ENCODE measurements at places on chromosomes 5 and 9.

DNA sequence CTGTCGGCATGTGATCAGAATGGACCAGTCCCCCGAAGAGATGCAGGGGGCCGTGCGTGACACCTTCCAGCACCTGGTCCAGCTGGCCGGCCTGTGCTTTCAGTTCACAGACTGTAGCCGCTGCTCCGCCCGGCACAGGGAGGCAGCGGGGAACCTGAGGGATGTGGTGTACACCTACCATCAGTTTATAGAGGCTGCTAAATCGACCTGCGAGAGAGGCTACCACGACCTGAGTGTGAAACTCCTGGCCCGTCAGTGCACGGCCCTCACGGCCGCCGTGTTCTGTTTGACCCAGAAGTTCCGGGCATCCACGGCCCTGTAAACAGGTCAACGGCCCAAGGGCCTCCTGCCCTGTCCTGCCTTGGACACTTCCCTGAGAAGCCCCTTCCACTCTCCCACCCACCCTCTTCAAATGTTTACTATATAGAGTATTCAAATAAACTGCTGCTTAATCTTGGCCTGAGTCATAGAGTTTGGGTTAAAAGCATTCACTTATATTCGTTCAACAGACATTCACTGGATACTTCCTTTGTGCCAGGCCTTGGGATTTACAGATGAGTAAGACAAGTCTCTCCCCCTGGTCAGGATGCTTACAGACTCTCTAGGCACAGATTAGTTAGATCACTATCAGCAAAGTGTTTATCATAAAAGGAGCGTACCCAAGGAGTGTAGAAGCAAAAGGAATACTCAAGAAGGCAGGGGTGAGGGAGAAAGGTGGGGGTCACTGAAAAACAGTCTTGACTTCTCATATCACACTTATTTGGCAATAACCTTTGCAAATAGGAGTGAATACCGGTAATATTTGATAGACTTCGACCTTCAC, 6.9 kb upstream of the TRMT10B start:
- DNase-seq, result no peak

DNA sequence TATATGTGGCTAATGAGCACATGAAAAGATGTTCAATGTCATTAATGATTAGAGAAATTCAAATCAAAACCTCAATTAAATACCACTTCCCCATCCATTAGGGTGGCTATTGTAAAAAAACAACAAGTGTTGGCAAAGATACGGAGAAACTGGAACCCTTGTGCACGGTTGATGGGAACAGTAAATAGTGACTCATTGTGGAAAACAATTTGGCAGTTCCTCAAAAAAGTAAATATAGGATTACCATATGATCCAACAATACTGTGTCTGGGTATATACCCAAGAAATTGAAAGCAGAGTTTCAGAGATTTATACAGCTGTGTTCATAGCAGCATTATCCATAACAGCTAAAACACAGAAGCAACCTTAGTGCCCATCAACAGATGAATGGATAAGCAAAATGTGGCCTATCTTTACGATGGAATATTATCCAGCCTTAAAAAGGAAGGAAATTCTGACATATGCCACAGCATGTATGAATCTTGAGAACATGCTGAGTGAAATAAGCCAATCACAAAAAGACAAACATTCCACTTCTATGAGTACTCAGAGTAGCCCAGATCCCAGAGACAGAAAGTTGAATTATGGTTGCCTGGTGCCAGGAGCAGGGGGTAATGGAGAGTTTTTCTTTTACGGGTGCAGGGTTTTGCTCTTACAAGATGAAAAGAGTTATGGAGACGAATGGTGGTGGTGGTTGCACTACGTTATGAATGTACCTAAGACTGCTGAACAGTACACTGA, 41.4 kb upstream of the LRRC14B start:
- no peak for DNase-seq

DNA sequence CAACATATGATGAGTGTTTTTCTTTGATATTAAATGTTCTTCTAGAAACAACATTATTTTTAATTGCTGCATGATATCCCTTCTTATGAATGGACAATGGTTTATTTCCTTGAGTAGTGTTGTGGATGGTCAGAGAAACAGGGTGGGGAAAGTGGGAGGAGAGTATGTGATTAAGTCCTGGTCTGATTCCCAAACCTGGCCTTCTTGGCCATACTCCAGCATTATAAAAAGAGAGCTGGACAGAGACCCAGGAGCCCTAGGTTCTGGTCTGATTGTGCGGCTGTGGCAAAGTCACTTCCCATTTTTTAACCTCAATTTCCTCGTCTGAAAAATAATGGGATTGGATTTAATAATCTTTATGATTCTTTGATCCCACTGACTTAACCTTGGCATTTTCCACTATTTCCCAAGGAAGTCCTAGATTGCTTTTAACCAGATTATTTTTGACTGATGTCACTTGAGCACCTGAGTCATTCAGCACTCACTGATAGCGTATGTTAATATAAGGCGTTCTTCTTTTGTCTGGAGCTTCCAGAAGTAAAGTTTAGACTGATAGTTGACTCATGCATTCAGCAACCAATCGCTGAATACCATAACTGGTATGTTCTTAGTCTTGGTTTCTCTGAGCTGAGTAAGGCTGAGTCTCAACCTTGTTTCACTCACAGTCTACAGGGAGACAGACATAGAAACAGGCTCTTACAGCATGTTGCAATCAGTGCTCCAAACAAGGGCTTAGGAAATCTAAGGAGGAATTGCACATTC, 26.2 kb downstream of the OSMR start:
- DNase-seq, result no peak

DNA sequence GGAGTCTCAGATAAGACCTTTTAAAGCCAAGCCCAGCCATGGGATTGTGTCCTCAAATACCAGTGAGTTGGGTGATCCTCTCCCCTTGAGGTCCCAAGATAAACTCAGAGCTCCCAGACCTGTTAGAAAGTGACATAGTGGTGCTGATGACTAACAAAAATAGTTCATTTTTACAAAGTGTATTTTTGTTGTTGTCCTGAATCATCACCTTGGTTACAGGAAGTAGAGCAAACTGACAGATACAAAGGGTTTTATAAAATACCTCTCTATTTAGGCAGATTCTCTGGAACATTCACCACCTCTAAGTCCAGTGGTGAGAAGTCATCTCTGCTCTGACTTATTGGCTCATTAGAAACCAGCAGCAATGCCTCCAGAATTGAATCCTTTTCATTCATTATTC, 259.3 kb downstream of the CEMIP2 start:
- no peak for DNase-seq

DNA sequence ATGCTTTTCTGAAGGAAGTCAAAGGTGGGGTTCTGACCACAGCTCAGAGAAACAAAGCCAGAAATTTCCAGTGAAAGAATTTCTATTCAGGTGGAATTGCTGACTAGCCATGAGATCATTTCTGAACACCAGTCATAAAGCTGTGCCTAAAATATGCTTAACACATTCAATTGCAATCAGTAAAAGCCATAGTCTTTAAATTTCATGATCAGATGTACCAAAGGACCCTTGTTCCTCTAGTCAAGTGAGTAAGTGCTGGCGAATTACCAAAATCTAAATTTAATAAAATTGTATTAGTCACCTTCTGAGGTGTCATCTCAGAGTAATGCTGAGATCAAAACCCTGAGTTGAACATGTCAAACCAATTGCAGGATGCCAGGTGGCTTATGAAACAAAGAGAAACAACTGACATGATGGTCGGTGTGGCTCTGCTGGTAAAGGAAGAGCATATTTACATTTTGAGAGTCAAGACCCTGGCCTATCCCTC, 334.2 kb upstream of the CCNH start:
- no peak for DNase-seq

DNA sequence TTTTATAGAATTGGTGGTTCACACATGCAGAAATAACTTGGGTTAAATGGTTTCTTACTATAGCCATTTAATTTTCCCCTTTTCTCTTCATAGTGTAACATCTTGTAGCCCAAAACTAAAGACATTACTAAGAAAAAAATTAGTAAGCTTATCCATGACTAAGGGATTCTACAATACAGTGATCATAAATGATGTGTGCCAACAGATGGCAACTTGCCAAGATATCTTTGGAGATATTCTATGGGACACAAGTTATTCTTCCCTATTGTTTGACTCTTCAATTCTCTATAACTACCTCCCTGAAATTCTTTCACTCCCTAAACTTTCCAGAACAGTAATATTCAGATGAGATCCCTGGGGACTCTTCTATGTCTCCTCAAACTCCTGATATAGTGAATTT, 580.6 kb downstream of the PTPRD start:
- DNase-seq, result no peak

DNA sequence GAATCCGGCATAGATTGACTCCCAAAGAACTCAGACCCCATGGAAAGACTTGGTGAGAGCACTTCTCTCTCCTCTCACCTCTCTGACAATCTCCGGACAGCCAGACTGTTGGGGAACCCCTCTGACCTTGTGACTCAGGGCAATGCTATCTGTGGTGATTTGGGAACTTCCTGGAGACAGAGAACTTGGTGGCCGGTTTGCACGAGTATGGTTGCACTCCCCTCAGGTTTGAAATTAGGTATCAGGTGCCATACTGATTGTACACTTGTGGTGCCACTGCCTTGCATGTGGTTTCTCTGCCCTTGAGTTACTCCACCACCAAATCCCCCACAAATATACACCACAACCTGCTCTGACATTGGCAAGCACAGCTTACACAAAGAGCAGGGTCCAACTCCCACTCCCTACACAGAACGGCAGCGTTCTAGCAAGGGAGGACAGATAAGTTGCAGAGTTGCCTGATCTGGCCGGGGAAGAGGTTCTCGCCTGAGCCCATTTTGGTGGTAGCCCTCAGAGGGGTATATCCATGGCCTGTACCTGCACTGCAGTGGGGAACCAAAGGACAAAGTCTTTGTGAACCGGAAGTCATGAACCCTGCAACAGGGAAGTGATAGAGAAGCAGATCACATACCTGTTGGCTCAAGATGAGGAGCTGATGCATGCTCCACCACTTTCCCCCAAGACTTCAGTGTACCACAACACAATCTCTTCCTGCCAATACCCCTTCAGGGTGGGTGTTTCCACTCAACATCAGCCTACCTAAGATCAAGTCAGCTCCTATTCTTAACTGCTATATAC, 255.1 kb downstream of the MCTP1 start:
- no peak for DNase-seq

GRCh38 chr5:152676196-152676595, 271.1 kb upstream of the NMUR2 start:
- no peak for DNase-seq

Measured in NT2/D1 (cell line).